ENCODE measurements at places on chromosomes 13 and 19. TPM values are rescaled to one million over a fixed set of nuclear protein-coding genes. Genes with fewer than 3 reads are reported as not detected.

ICAM4 gene
- not detected for total RNA-seq

S1PR4 gene
- 2.0 TPM for total RNA-seq

KLK4 gene
- total RNA-seq = not detected

- no peak overlapping the region for H3K27ac ChIP-seq
- no peaks in the 10 kb centered on the region for H3K27me3 ChIP-seq
- no peak overlapping the region for H3K4me3 ChIP-seq
- H3K36me3 ChIP-seq = no peaks in the 10 kb centered on the region
- H3K4me1 ChIP-seq = no peaks in the 10 kb centered on the region
Measured at GRCh38 chr13:64028551-64028950, 2612.9 kb upstream of the PCDH20 start.

GRCh38 chr13:60355056-60355455 is 42.0 kb upstream of the TDRD3 start:
- no peak for DNase-seq
- no peaks in the 10 kb centered on the region for H3K27me3 ChIP-seq
- no peak overlapping the region for H3K27ac ChIP-seq
- H3K36me3 ChIP-seq = no peaks in the 10 kb centered on the region

Data from uterus (tissue), 4 donors.